Hepatocyte (in vitro differentiated cells): ENCODE measurements at places on chromosomes 3 and 15. TPM values are rescaled to one million over a fixed set of nuclear protein-coding genes. Genes with fewer than 3 reads are reported as not detected.
A peak's percentile ranks its signal among the peaks of the same experiment; 100 is the strongest.

Gene LRRC34
- polyA plus RNA-seq = 0.50 TPM in 1 of 2 replicates, not detected in the other

- no peak for DNase-seq
Observed at GRCh38 chr3:78506581-78507195, 1261.1 kb downstream of the ROBO1 start.

DNA sequence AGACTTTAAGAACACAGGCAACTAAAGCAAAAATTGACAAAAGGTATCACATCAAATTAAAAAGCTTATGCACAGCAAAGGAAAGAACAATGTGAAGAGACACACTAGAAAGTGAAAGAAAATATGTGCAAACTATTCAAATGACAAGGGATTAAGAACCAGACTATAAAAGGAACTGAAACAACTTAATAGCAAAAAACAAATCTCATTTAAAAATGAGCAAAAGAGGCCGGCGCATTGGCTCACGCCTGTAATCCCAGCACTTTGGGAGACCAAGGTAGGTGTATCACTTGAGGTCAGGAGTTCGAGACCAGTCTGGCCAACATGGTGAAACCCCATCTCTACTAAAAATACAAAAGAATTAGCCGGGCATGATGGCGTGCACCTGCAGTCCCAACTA lies 14.4 kb downstream of the NGLY1 start:
- DNase-seq = no peak

Gene SCN11A
- polyA plus RNA-seq = 0.86 and 1.9 TPM in 2 replicates

- DNase-seq = no peak
Observed at GRCh38 chr3:45135959-45136358, 10.2 kb downstream of the CDCP1 start.

DNA sequence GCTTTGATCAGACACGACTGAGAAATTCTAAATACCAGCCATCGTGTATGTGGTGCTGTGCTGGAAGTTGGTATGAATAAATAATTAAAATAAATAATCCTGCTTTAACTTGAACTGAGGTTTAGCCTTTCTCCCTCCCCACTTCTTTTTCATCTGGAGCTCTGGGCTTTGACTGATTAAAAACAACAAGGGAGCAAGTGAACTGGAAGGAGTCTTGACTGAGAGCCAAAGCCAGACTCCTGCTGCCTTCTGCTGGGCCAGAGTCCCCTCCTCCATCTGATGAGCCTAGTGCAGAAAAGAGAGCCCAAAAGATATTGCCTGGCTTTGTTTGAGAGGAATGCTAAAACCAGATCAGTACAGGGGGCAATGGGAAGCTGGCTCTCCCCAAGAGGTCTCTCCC lies 96.0 kb downstream of the CCNL1 start:
- DNase-seq = no peak

DNA sequence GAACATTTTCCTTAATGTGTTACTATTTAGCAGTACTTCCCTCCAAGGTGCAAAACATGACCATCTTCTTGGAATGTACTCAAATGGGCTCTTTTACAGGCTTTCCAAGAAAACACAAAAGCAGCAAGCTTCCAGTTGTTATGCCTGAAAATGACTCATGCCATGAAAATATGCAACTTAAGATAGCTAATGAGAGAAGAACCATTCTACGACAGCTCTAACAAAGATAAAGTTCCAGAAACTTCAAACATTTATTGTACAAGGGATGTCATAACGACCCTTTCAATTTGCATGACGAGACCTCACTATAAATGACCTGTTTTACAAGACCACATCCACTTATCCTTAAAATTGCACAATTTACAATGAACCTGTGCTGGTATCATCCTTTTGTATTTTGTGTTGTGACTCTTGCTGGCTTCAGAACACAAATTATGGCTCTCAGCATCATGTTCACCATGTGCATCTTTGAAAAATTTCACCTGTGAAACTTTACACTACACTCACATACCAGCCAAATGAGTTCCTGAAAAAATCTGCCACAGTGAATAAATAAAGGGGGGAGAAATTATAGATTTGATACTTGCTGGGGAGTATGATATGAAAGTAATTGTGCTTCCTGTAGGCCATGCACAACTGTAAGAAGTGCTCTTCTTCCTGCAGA lies 433.7 kb downstream of the MAGI1 start:
- DNase-seq = no peak

- DNase-seq = peak; percentile 57
Observed at GRCh38 chr3:170740726-170741591, 129.0 kb downstream of the RPL22L1 start.

Gene CXCR6
- 0.33 TPM in 1 of 2 replicates, not detected in the other for polyA plus RNA-seq

Gene CYP1A2
- 0.17 TPM in 1 of 2 replicates, not detected in the other for polyA plus RNA-seq

DNA sequence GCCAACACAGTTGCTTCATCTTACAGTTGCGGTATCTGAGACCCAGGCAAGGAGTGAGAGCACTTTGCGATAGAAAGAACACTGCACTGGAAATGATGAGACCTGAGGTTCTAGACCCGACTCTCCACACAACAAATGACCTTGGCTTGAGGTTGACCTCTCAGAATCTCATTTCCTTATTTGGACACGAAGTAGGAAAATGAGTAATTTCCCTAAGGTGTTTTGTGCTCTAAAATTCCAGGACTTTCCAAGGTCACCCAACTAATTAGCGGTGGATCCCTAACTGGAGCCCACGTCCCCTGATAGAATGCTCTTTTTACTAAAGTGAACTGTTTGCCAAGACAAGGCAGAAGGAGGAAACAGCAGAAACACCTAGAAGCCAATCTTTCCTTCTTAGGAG lies 26.7 kb upstream of the FBN1 start:
- no peak for DNase-seq

Gene CKMT1A
- 8.2 and 10.2 TPM in 2 replicates for polyA plus RNA-seq

Gene SEMA6D
- 18.9 and 23.4 TPM in 2 replicates for polyA plus RNA-seq

- no peak for DNase-seq
Observed at GRCh38 chr15:48063411-48063985, 57.3 kb upstream of the SLC24A5 start.

DNA sequence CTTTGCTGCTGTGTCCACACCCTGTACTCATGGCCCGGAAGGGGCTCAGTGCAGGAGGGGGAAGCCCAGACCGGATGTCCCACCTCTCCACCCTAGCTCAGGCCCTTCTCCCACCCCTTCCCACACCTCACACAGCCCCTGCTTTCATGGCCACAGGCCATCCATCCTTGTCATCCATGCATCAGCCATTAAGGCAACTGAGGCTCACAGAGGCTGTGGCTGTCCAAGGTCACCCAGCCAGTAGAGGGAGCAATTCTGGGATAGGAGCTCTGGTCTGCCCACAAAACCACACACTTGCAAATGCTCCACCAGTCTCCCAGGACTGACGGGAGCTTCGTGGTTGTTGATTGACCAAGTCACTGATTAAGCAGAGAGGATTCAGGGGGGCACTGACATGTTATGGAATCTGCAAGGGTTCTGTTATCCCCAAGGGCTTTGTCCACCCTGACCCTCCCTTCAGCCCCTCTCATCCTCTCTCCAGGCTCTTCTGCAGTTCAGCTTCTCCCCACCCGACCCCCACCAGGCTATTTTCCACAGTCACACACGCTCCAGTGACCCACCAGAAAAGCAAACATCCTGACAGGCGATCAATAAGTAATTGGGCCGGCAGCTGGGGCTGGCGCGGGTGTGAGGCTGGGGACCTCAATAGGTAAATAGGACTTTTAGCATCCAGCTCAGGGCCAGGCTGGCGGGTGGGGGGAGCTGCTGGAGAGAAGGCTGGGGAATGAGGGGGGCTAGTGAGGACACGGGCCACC lies 15.1 kb downstream of the LINGO1 start:
- peak; percentile 53 for DNase-seq

GRCh38 chr3:192818126-192818525 lies 90.8 kb upstream of the FGF12 start:
- DNase-seq = no peak

Gene CCR8
- not detected in 2 replicates for polyA plus RNA-seq

Gene SPATA12
- polyA plus RNA-seq = 0.25 and 1.2 TPM in 2 replicates

GRCh38 chr3:25040748-25041147 lies 387.3 kb upstream of the RARB start:
- DNase-seq = no peak

DNA sequence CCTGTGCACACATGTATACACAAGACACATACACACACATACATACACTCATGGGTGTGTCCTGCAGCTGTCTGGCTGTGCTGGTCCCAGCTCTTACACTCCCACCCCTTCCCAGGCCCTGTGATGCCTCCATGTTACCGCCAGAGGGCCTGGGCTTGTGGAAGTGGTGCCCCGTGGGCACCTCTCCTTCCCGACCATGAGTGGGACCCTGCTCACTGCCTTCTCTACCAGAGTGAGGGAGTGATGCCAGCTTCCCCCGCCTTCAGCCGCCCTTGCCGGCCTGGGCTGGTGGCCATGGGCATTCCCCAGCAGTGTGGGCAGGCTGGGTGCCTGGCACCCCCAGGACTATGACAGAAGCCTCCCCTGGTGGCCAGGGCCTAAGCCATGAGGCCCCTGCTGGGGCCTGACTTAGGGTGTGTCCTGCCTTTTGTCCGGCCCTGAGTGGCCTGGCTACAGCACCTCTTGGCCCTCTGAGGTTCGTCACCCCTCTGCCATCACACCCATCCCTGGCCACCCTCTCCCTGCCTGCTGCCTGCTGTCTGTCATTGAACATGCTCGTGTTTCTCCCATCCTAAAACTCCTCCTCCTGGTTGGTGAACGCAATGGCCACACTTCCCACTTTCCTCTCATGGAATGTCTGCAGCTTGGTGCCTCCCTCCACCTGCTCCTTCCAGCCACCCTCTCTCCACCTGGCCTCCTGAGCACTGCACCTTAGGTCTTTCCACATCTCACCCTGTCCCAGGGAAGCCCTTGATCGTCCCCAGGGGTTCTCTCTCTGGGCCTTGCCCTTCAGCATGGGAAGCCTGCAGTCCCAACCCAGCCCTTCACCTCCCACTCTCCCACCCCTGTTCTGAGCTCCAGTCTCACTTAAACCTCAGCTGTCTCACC lies 14.6 kb downstream of the HDAC11 start:
- DNase-seq = no peak

Gene SCAP
- polyA plus RNA-seq = 83.2 and 89.3 TPM in 2 replicates

DNA sequence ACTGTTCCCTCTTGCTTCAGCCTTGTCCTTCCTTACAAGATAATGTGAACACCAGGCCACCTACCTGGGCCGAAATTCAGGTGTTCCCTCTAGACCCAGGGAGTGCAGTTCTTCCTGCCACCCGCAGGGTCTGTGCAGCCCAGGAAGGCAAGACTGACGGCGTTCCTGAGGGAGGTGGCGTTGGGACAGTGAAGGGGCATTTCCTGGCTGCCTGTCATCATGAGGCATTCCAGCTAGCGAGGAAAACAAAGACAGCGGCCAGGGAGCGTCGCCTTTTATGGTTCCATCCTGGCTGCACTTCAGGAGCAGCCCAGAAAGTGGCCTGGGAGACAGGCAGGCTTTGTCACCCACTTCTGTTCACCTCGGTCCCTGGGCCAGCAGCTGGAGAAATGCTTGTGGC lies 84.8 kb upstream of the WNT5A start:
- peak; percentile 69 for DNase-seq

DNA sequence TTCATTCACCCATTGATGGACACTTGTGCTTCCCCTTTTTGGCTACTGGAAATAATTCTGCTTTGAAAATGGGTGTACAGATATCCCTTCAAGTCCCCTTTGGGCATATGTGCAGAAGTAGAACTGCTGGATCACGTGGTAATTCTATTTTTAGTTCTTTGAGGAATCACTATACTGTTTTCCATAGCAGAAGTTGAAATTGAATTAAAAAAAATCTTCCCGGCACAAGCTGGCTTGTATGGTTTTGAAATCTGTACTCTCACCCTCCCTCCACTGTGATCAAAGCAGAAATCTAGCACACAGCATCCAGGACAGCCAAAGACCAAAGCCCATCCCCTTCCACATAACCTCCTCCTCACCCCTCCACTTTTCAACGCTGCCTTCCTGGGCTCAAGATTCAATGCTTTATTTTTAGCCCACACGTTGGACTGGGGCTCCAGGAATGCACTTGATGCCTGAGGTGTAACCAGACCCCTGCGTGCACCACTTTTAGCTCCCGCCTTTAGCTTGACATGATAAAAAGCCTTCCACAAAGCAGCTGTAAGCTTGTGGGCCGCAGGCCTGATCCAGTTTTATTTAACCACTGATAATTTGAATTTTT lies 29.9 kb downstream of the TMEM40 start:
- DNase-seq = peak; percentile 66

- DNase-seq = no peak
Observed at GRCh38 chr3:120064641-120065040, 29.6 kb downstream of the GSK3B start.

GRCh38 chr3:184448321-184449160 lies 68.7 kb downstream of the CHRD start:
- DNase-seq = peak; percentile 31

- DNase-seq = no peak
Observed at GRCh38 chr3:175743733-175744400, 884.7 kb downstream of the NAALADL2 start.

Gene NR2E3
- polyA plus RNA-seq = 0.36 and 0.40 TPM in 2 replicates

Gene CCR9
- polyA plus RNA-seq = 0.33 TPM in 1 of 2 replicates, not detected in the other

Gene FGD5
- 2.2 and 3.3 TPM in 2 replicates for polyA plus RNA-seq

- DNase-seq = peak; percentile 64
Observed at GRCh38 chr3:64684715-64685261, 3.0 kb downstream of the ADAMTS9 start.

Gene TEX55
- polyA plus RNA-seq = not detected in 2 replicates

GRCh38 chr3:16898595-16899395 lies 14.0 kb downstream of the PLCL2 start:
- no peak for DNase-seq

Gene SKOR1
- 0.26 and 0.52 TPM in 2 replicates for polyA plus RNA-seq

GRCh38 chr3:195839260-195840010 lies 27.7 kb upstream of the MUC4 start:
- no peak for DNase-seq

GRCh38 chr15:68695061-68695595 lies 116.3 kb downstream of the CORO2B start:
- no peak for DNase-seq
